ENCODE measurements at places on chromosomes 1 and 21. TPM values are rescaled to one million over a fixed set of nuclear protein-coding genes. Genes with fewer than 3 reads are reported as not detected.

The GBP1 gene
- not detected for total RNA-seq

The CFHR2 gene
- total RNA-seq, result not detected

The SPRR2A gene
- total RNA-seq, result not detected

The RGS8 gene
- total RNA-seq, result 1.8 TPM

The GPR25 gene
- not detected for total RNA-seq

The NPL gene
- 12.7 TPM for total RNA-seq

The GNAT2 gene
- not detected for total RNA-seq

The PSEN2 gene
- total RNA-seq, result 20.4 TPM

The GFI1 gene
- total RNA-seq, result 0.16 TPM

The CIART gene
- 3.7 TPM for total RNA-seq

The AMPD1 gene
- total RNA-seq, result not detected

Data from neural crest cell (in vitro differentiated cells).